ENCODE measurements at places on chromosomes 7 and 10.

DNA sequence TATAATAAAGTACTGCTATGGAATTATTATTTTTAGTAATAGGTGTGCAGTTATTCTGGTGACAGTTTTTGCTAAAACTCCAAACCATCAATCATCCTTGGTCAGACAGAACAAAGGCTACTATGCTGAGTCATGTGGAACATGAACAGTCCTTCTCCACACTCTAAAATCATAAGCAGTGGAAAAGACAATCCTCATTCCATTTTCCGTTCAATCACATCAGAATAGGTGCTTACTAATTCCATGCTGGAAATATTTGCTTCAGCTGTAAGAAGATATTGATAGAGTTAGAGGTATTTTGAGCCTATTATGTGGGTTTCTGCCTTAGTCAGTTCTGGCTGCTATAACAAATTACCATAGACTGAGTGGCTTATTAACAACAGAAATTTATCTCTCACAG lies 82.9 kb downstream of the FAM13C start:
- no peak for DNase-seq

DNA sequence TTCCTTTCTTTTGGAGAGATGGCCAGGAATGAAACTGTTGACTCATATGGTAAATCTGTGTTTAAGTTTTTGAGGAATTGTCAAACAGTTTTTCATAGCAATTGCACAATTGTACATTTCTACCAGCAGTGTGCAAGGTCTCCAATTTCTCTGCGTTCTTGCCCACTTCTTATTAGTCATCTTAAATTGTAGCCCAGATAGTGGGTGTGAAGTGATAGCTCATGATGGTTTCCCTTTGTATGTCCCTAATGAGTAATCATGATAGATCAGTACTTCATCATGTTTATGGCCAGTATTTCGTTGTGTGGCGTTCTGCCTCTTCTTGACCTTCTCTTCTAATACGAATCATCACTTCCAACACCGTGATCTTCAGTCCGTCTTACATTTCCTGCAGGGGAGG lies 136.3 kb downstream of the DOCK1 start:
- DNase-seq = no peak

DNA sequence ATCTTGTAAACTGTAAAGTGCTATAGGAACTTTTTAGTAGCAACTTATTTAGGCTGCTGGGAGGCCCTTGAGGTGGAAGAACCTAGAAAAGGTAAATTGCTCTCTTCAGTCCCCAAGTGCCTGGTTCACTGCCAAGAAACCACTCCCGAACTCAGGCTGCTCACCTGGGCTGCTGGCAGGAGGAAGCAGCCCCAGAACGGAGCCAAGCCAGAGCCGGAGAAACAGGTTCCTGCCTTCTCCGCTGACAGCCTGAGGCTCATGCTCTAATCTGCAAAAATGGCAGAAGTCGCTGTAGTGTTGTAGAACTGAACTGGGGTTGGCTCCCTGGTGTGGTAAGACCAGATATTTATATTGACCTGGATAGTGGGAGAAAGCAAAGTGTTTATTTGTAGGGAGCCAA lies 136.0 kb downstream of the CUL2 start:
- no peak for DNase-seq

- no peak for DNase-seq
These were observed 105.0 kb upstream of the KLF6 start for GRCh38 chr10:3889961-3890522.

GRCh38 chr7:120825152-120825551 lies 32.8 kb downstream of the TSPAN12 start:
- no peak for DNase-seq

- no peak for DNase-seq
These were observed 23.1 kb downstream of the MYO1G start for GRCh38 chr7:44955733-44956132.

DNA sequence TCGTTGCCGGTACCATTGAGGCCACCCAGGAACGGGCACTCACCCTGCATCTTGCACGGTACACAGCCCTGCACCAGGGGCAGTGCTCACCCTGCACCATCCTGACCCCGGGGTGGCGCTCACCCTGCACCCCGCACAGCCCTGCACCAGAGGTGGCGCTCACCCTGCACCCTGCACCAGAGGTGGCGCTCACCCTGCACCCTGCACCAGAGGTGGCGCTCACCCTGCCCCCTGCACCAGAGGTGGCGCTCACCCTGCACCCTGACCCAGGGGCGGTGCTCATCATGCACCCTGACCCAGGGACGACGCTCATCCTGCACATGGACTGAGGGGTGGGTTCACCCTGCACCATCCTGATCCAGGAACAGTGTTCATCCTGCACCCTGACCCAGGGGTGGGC lies 6.4 kb downstream of the TUBGCP2 start:
- DNase-seq = no peak

GRCh38 chr10:72981882-72982529 lies 27.4 kb upstream of the PLA2G12B start:
- DNase-seq = no peak

Measured in HuH-7 (cell line).